Stimulated activated CD8-positive, alpha-beta memory T cell treated with anti-CD3 and anti-CD28 coated beads, Interleukin-15, amount 100 ng/mL, for 24 hours (primary cell): ENCODE measurements at places on chromosomes 7 and 10.

DNA sequence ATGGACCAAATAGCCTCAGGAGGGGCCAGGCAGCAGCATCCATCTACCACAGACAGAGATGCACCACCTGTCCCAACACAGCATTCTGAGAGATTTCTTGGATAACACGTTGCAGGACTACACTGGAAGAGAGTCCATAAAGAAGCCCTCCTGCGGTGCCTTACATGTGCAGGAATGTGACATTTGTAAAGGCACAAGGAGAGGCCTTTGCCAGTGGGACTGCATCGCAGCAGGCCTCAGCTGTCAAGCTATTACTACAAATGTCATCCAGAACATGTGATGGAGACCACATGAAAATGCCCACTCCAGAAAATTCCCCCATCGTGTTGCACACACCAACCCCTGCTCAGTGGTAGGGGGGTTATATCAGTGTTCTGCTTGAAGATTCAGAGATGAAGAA is 77.4 kb downstream of the ATXN7L1 start:
- no peak for DNase-seq

- DNase-seq, result no peak
These were observed 419.0 kb upstream of the GALNT17 start for GRCh38 chr7:70712942-70713341.

GRCh38 chr10:7119325-7120015 is 291.4 kb downstream of the SFMBT2 start:
- no peak for DNase-seq

GRCh38 chr10:76150139-76150875 is 718.9 kb downstream of the LRMDA start:
- DNase-seq, result no peak

DNA sequence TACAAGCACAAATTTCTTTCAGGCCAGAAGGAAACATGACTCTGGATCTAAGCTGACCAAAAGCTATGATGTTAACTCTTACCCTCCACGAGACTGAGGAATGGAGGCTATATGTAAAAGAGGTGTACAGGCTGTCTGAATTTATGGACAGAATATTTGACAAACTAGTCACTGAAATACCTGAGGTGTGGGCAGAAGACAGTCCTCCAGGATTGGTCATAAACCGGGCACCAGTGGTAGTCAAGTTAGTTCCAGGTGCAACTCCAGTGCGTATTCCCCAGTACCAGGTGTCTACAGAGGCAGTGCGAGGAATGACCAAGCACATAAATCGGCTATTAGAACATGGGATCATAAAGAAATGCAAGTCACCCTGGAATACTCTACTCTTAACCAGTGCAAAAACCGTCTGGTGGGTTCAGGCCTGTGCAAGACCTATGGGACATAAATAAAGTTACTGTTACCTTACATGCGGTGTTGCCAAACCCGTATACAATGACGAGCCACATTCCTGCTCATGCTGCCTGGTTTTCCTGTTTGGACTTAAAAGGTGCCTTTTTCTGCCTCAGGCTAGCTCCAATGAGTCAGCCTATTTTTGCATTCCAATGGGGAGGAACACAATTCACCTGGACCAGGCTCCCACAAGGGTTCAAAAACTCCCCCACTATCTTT is 6.7 kb upstream of the CYREN start:
- no peak for DNase-seq

- DNase-seq, result no peak
These were observed 518.0 kb downstream of the AUTS2 start for GRCh38 chr7:70116244-70116643.

- no peak for DNase-seq
These were observed 59.3 kb downstream of the ANKMY2 start for GRCh38 chr7:16586081-16586874.

DNA sequence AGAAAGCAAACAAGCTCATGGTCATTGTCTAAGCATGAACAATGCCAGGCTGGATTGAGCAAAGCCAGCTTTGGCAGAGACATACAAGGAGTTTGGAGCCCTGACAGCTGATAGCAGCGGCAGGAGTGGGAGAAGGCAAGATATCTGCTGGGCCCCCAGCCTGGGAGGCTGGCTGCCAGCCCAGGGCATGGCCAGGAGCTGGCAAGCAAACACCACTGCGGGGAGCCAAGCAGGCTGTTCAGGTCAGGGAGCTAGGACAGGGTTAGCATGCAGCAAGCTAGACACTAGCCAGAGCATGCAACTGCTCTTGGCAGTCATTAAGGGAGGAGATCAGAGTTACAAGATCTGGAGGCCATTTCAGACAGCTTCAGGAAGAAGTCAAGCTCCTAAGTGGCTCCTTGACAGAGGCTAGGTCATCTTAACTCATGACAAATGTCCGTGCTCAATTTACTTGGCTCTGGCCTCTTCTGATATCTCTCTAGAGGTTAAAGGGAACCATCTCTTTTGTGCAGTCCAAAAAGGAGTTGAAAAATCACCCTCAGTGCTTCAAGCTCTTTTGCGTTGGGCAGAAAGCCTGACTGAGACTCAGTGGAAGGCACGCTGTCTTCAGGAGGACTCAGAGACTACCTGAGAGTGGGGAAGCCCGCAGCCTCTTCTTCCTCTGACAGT is 436.8 kb upstream of the C7orf33 start:
- DNase-seq, result no peak

GRCh38 chr10:36872702-36873393 is 252.6 kb upstream of the ANKRD30A start:
- DNase-seq, result no peak

DNA sequence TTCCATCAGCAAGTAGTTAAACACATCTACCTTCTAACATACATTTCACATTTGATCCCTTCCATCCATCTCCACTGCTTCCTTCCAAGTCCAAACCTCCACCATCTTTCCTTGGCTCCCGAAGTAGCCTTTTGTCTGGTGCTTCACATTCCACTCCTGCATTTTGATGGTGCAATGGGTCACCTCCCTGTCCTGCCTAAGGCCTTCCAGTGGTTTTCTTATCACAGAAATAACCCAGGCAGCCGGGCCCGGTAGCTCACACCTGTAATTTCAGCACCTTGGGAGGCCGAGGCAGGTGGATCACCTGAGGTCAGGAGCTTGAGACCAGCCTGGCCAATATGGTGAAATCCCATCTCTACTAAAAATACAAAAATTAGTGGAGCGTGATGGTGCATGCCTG is 44.5 kb downstream of the EMX2 start:
- DNase-seq, result no peak

DNA sequence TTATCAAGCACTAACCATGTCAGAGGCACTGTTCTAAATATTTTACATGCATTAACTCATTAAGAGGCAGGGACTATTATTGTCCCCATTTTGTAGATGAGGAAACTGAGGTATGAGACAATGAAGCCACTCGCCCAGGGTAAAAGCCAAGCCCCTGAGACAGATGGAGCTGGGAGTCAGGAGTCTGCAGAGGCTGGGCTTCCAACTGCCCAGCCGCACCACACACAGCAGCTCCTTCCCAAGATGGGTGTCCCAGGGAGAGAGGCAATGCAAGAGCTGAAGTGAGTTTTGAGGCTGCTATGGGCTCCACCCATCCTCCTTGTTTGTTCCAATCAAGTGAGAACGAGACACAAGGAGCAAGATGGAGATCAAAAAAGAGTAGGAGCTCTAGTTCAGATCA is 244.2 kb downstream of the KCNMA1 start:
- DNase-seq, result no peak

- DNase-seq, result no peak
These were observed 127.9 kb upstream of the NRBF2 start for GRCh38 chr10:63005246-63005645.

DNA sequence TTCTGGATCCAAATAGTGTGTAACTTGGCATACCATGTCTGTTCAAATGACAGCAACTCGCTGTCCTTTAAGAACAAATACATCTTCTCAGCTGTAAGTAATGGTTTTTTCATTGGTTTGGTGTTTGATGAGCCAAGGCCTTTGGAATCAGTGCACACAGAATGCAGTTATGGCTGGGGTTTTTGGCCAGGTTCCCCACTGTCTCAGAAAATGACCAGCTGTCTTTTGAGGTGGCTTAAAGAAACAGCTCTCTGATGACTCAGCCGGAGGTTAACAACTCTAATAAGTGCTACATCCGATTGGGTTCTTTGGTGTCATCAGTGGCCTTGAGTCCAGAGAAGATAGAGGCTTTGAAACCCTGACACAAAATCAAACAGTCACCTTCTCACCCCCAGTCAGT is 688.4 kb downstream of the REEP3 start:
- no peak for DNase-seq

DNA sequence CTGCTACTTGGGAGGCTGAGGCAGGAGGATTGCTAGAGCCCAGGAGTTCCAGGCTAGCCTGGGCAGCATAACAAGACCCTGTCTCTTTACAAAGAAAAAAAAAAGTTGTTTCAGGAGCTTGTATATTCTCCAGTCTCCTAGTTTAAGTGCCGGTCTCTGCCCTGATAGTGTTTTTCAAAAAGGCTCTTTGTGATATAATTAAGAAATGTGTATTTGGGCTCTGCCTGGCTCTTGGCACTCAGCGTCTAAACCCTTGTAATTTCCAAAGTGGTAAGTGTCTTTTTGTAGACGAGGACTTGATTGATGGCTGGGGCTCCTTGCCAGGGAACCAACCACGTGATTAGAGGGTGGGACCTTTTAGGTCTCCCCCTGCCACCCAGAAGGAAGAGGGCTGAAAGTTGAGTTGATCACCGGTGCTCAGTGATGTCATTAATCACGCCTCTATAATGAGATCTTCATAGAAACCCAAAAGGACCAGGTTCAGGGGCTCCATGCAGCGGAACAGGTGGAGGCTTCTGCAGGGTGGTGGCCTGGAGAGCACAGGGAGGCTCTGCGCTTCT is 4.4 kb downstream of the EIF3B start:
- no peak for DNase-seq

DNA sequence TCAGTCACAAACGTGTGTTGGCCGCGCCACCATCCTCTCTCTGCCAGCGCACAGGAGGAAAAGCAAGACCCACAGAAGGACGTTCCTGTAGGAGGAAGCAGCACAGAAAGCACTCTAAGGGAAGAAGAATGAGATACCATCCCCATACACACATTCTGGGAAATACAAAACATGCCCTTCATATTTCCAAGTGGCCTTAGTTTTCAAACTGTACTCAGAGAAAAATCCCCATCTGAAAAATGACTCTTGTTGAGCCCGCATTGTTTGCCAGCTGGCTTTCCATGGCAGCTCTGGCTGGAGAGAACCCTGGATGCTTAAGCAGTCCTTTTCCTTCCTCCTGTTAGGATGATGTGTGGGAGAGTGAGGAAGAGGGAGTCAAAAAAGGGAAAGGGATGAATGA is 33.1 kb downstream of the MTURN start:
- DNase-seq, result no peak

DNA sequence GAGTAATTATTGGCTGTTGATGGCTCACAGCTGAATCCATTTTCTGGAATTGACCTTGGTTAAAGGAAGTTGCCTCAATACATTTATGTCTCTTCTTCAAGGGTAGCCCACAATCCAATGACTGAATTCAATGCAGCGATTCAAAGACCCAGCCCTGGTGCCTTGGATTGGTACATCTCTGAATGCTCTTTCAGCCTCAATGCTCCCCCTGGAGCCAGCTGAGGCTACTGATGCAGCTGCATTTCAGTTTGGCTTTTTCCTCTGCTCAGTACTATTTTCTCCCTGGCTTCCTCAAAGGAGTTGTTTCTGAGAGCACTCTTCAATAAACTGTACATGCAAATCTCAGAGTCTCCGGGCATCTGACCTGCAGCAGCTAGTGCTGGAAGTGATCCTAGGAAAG is 633 bp upstream of the EBLN1 start:
- no peak for DNase-seq

GRCh38 chr7:106855540-106856132 is 9.4 kb upstream of the PIK3CG start:
- DNase-seq, result no peak

DNA sequence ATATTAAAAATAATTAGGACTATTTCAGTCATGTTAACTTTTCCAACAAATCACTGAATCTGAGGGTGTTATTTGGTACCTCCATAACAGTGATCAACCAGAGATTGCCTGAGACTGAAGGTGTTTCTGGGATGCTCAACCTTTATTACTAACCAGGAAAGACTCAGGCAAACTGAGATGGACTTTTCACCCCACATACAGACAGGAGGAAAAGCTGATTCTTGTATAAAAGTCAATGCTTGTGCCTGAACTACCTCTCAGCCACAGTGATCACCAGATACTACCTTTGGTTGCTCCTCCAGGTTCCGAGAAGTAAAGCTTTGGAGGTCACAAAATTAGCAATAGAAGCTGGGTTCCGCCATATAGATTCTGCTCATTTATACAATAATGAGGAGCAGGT is 1.9 kb downstream of the AKR1C3 start:
- no peak for DNase-seq

DNA sequence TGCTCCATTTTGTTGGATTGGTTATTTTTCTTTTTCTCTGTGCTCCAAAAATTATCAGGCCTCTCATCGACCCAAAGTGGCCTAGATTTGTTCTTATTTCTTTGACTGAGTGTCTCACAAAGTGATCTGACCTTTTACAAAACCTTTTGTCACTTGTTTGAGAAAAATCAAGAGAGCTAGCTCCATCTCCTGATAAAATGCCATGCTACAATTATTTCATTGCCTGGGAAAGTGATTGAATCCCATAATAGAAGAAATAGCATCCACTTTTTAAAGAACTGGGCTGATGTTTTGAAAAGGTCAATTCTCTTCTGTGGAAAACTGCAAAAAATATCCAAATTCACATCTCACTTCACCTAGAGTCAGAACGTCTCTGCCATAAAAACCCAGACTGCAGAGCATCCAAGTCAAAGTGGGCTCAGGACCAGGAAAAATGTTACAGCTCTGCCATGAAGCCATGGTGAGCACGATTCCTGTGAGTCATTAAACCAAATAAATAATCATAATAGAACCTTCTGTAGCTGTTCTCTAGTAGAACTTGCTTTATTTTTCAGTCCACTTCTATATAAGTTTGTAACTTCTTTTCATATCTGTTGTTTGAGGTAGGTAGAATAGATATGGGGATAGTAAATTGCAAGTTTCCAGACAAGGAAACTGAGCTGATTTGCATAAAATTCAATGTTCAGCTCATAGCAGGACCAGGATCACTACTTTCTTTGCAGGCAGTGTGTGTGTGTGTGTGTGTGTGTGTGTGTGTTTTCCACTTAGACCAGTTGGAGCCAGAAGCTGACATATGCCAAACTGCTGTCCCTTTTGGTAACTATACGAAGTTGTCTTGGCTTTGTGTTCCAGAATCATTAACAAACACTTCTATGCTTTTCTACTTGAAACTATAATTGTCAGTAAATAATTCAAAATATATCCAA is 632.5 kb upstream of the ANKRD30A start:
- no peak for DNase-seq

DNA sequence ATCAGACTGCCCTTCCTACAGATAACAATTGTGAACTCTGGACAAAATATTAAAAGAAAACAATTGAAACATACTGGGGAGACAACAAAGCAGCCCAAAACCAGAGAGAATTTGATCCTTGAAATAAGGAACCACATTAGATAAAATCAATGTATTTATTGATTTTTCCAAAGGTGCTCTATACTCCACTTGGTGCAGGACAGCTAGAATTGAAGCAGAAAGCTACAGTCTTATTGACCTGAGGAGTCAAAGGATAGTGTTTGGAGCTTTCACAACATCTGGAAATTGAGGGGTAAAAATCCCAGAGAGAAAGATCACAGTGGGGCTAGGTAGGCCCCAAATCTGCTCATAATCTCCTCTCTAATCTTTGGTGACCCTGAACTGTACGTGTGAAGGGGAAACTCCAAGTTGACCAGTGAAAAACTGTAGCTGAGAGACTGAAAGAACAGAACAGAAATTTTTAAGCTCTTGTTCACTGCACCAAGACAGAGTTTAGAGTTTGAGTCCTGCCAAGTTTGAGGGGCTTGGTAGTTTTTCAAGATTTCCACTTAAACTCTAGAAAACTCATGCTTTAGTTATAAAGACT is 70.2 kb downstream of the SAMD9 start:
- DNase-seq, result no peak

GRCh38 chr7:65338346-65338745 is 35.3 kb upstream of the ZNF92 start:
- no peak for DNase-seq
